NCI-H345 (cell line): ENCODE measurements at places on chromosomes 7 and 10.

DNA sequence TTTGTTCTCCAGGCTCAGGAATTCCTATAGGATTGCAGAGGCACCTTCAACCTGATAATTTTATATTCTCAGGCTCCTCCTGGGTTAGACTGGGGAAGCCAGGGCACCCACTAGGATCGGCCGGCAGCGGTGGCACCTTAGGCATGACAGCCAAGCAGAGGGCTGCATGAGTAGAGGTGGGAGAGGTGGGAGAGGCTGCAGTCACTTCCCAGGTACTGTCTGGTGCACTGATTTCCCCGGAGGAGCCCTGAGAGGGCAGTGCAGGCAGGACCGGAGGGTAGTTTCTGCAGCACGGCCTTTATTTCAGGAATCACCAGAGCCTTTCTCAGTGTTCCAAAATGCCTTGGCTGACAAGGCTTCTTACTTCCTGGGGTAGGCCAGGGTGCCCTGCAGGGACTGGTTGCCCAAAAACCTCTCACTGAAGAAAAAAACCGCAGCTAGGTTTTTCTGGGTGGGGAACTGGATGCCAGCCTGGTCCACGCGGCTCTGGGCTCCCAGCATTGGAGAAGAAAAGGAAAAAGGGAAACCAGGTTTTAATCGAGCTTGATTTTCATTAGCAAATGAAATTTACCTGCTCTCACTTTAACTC lies 3.6 kb upstream of the HOXA13 start:
- DNase-seq, result no peak

- no peak for DNase-seq
Measured at GRCh38 chr10:23362879-23363792, 18.5 kb upstream of the C10orf67 start.

DNA sequence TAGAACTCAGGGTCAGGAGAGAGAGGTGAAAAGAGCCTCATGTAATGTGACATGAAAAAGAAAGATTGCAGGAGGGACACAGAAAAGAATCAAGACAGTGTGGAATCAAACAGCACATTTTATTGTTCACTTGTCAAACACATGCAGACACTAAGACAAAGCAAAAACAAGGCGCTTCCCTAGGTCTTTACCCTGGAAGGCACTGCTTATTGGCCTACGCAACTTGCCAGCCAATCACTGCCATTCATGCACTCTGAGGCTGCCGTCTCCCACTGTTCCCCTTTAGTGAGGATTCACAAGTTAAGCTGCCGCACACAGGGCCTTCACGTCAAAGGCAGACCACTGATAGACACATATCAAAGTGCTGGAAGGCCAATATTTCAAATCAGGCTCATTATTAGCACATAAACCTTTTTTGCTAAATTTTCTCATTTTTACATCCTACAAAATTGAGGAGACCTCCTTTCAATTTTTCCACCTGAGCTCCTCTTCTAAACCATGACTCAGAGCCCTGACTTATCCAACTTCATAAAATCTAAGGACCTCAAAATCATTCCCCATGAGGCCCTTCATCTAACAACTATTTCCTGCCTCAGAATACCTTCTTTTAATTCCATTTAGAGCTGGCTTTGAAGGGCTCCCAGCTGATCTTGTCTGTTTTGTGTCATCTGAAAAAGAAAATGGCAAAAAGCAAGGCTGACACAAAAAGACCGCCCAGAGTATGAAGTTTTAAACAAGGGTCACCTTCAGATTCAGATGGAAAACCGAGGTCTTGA lies 149.4 kb downstream of the CHCHD3 start:
- no peak for DNase-seq

GRCh38 chr7:152076940-152077933 lies 51.8 kb downstream of the GALNT11 start:
- no peak for DNase-seq

- DNase-seq, result no peak
Measured at GRCh38 chr10:28381466-28381865, 78.6 kb upstream of the MPP7 start.

GRCh38 chr7:157506268-157506667 lies 169.5 kb downstream of the DNAJB6 start:
- DNase-seq, result no peak

DNA sequence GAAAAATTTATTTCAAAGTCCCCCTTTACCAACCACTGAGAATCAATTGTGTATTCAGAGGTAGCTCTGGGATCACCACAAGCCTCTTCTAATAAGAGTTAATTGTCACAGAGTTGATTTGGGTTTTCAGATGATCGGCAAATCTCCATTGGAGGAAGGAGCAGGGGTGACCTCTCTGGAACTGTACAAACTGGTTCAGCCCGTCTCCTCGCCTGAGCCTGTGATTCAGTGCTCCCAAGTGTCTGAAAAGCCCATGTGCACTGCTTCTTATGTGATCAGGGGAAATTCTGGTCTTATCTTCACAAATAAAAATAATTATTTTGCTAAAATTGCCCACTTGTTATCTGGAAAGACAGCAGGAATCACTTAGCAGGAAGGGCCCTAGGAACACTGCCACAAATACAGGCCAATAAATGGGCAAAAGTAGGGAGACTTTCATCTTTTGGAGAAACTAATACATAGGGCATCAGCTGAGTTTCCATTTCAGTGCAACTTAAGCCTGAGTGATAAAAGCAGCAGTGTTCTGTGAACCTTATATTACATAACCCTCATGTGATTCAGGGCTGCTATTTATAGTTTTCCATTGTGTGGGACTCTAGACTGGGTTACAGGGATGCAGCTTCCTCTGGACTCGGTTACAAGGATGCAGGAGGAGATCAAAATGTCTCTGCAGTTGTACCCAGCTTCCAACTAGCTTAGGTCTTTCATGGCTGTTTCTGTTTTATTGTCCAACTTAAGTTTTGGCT lies 32.3 kb downstream of the CDK1 start:
- DNase-seq, result peak; percentile 14

DNA sequence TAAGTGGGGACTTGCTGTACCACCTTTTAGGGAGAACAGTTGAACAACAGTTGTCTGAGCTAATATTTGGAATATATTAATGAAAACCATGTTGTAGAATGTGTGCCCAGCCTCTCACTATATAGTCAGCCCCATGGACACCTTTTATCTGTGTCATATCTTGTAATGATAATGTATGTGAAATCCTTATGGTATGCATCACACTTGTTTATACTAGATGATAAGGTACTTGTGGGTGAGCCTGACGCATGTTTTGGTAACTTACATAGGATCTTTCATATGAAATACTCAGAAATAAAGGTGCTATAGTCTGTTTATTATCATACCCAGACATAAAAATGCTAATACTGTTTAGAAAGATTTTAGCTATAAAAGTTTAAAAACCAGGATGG lies 32.8 kb downstream of the CAMK1D start:
- no peak for DNase-seq

- no peak for DNase-seq
Measured at GRCh38 chr10:130804778-130805634, 506.5 kb downstream of the TCERG1L start.
